ENCODE measurements at places on chromosomes 2 and 18.

DNA sequence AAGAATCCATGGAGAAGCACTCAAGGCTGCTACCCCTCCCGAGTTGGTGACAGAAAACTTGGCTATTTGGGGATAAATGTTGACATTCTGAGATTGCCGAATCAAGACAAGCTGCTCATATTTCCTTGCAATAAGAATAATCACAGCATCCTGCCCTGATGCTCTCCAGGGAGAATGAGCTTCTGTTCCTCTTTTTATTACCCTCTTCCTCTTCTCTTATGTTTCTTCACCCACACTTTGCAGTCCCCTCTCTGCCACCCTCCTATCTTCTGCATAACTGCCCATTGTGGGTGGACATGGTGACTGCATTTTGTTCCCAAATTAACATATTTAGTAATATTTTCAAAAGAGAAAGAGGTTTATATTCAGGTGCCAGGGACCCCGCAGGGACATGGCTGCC, 11.9 kb upstream of the MSGN1 start:
- DNase-seq, result no peak

GRCh38 chr2:233349005-233349998, 5.0 kb upstream of the DGKD start:
- DNase-seq, result no peak

DNA sequence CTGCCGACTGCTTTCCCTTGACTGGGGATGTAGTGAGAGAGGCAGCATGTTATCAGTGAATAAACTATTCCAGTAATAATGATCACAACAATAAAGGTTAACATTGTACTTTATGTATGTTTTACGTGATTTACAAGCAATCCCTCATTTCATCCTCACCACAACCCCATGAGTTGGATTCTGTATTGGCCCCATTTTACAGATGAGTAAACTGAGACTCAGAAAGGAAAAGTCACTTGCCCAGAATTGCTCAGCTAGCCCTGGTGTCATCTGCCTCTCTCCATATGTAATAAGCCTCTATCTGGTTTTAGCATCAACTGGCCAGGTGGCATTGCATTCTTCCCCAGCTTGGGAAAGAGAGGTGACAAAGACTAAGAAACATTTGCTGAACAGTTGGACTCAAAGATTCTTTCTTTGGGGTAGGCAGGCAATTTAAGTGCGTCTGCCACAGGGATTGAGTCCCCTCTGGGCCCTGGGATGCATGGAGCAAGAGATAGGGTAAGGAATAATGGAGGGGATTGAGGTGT, 2.2 kb downstream of the CXCR2 start:
- DNase-seq, result no peak

DNA sequence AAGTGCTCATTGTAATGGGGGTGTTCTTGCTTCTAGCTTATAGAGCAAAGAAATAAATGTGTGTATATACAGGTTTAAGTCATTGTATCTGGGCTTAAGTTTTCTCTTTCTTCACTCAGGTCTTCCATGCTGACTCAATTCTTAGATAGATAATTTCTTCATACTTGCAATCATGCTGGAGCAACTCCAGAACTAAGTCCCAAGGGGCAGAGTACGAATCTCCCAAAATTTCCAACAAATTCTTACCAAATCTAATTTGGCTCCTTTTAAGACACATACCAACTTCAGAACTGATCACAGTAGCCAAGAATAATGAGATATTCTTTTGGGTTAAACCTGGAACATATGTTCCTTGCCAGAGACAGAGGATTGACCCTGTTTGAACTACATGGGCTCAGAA, 4.3 kb upstream of the SPAG16 start:
- DNase-seq, result peak; percentile 38

DNA sequence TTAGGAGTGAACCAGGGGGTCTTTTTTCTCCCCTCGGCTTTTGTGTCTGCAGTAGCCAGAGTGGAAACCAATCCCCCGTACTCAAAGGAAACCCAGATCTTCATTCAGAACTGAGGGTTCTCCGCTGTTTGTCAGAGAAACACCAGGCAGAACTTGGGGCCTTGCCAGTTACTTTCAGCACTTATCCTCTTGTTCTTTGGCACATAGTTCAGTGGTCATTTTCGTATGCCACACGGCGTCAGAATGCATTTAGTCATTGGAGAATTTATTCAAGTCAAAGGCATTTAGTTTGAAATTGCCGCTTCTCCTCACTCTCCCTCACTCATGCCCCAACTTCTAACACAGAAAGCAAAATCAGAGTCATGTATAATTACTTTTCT, 102.9 kb downstream of the CABLES1 start:
- DNase-seq, result no peak

- DNase-seq, result no peak
Measured at GRCh38 chr18:31419457-31419932, 28.0 kb upstream of the DSG3 start.

GRCh38 chr2:197269815-197270214, 40.8 kb downstream of the ANKRD44 start:
- no peak for DNase-seq

GRCh38 chr2:9092383-9093282, 89.1 kb upstream of the MBOAT2 start:
- DNase-seq, result no peak

- DNase-seq, result no peak
Measured at GRCh38 chr18:69399253-69399652, 1.4 kb upstream of the DOK6 start.

GRCh38 chr2:109736177-109736827, 57.8 kb upstream of the RGPD5 start:
- peak; percentile 36 for DNase-seq

GRCh38 chr2:74522516-74522915, 3.5 kb downstream of the DQX1 start:
- no peak for DNase-seq

- no peak for DNase-seq
Measured at GRCh38 chr2:64402876-64403275, 51.1 kb upstream of the LGALSL start.

DNA sequence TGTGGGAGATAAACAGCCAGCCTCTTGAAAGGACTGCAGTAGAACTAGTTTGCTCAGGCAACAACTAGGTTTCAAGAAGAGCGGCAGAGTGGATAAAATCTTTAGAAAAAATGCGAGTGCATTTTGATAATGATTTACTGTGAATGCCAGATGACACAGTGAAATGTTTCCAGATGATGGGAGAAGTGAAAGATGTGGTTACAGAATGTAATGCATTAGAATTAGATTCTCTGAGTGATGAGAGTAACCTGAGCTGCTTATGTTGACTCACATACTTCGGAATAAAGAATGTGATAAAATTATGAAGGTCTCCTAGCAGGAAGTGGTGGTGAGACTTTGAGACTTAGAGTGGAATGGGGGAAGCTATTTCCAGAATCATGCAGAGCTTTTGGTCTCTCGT, 184.3 kb downstream of the GULP1 start:
- DNase-seq, result peak; percentile 30

DNA sequence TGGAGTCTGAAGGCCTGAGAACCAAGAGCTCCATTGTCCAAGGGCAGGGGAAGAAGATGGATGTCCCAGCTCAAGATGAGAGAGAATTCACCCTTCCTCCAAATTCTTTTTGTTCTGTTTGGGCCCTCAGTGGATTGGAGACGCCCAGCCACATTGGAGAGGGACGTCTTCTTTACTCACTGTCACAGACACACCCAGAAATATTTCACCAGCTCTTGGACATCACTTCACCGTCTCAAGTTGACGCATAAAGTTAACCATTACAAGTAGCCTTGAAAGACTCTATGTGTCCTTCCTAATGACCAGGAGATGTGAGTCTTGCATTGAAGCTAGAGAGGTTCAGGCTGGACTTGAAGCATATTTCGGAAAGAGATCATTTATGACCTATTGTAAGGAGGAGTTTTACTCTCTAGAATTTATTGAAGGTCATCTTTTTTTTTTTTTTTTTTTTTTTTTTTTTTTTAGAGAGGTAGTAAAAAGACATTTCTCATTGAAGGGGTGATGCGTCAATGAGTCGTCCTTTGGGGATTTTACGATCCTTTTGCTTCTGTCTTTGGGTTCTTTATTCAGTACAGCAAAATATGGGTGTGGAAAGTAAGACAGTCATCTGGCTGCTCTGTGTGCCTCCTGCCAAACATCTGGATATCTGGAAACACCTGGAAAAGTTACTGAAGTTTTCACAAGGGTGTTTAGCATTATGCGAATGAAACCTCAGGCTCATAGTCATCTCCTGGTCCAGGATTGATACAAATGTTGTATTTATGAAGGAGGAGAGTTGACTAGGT, 118.1 kb downstream of the PRPF40A start:
- no peak for DNase-seq

- no peak for DNase-seq
Measured at GRCh38 chr2:226911932-226912331, 76.1 kb downstream of the RHBDD1 start.

- no peak for DNase-seq
Measured at GRCh38 chr2:127080226-127080937, 26.6 kb downstream of the BIN1 start.

- no peak for DNase-seq
Measured at GRCh38 chr18:76451396-76452331, 43.4 kb downstream of the ZNF516 start.

DNA sequence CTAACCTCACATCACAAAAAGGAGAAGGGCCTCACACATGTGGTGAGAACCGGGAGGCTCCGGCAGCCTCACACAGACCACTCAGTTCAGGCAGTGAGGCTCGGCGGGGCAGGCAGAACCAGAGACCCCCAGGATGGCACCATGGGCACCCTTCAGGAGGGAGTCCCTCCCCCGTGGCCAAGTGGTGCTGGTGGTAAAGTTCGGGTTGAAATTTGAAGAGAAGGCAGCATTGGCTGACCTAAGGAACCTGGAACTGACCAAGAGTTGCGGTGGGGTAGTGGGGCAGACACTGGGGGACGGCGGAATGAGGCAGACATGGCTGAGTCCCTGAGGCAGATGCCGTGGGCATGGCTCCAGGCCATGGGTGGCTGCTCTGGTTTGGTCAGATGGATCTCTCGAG, 239.3 kb upstream of the MYT1L start:
- no peak for DNase-seq

DNA sequence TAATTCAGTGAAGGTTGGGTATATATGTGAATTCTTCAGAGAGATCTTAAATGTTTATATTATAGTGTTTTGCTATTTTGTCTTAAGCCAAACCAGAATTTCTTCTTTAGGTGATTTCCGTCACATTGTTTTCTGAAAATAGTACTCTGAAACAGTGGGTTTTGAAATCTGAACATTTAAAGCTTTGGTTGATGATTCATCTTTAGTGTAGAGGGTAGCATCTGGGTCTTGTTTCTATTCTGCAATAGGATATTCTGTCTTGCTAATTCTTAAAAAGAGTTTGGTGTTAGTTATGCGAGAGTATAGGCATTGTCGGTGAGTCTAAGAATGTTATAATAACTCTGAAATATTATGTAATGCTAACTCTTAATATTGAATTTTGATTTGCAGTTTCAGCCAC, 69.6 kb upstream of the FAM237A start:
- DNase-seq, result no peak

DNA sequence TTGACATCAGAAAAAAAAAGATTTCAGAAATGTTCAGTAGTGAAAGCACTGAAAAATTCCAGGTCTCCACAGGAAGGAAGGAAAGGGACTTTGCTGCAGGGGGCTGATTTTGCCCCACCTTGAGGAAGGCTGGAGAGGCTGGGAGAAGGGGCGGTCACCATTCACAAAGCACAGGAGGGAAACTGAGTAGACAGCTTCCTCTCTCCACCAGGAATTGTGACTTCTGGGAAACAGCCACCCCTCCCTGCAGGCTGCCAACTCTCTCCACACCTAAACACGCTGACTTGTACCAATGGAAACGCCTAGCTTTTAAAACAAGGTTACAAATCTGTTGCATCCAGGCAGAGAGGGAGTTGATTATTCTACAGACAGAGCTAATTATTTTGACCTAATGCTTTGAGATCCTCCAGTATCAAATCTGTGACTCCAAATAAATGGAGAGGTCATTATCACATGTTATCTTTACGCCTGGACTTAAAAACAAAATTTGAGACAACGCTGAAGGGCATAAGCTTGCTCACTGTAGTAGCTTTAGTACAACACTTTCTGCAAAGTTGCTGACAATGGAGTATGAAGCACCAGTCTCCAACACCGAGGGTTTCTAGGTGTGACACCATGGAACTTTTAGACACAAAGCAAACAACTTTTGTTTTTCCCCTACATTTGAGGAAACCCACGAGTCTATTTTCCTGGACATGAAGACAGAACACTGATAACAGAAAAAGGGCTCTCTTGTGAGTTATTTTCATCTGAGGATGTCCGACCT, 42.7 kb downstream of the EPHA4 start:
- no peak for DNase-seq

- no peak for DNase-seq
Measured at GRCh38 chr2:11701751-11702301, 31.8 kb upstream of the NTSR2 start.

GRCh38 chr18:31104444-31104843, 2.2 kb upstream of the DSC2 start:
- DNase-seq, result no peak
